ENCODE measurements at places on chromosomes 7 and 10.

GRCh38 chr7:28773423-28774145 lies 184.5 kb downstream of the TRIL start:
- DNase-seq, result no peak

- no peak for DNase-seq
Measured at GRCh38 chr7:159047536-159047935, 97.1 kb downstream of the VIPR2 start.

DNA sequence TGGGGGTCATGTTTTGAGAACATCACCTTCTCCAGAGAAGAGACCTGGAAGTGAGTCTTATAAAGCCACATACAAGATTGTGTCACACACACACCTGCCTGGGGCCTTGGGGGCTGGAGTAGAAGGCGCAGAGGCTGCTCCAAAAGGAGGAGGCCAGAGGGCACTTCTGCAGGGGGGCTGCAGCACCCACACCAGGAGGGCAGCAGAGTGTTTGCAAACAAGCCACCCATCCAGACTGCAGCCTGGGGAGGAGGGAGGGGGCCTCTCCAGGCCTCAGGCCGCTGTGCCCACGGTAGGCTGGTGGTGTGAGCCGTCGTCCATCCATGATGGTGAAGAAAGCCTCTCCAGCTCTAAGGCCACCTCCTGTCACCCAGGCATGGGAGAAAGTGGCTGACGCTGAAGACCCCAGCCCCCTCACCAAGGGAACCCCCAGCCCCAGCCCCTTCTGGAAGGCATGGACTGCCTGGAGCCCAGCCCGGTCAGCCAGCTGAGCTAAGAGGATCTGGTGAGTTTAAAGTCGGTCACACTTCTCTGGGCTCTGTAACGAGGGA lies 77.5 kb downstream of the FOXL3 start:
- DNase-seq, result no peak

DNA sequence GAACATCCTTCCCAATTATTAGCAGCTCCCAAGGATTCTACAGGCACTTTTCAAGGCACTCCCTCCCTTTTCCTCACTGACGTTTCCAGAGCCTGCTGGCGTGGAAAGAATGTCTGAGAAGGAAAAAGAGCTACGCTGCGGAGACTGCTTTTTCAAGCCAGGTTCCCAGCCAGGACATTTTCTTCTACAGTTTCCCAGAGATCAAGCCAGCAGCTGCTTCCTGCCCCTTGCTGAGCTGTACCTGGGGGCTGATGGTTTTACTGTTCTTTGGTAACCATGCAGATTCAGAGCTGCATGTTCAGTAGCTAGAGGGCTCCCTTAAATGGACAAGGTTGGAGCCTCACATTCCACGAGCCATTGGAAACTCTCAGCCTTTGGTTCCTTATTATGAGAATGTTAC lies 133.4 kb downstream of the EVX1 start:
- no peak for DNase-seq

- DNase-seq, result no peak
Measured at GRCh38 chr10:60975716-60976115, 31.7 kb upstream of the RHOBTB1 start.

GRCh38 chr10:127922675-127923366 lies 15.9 kb downstream of the PTPRE start:
- DNase-seq, result peak; percentile 28

DNA sequence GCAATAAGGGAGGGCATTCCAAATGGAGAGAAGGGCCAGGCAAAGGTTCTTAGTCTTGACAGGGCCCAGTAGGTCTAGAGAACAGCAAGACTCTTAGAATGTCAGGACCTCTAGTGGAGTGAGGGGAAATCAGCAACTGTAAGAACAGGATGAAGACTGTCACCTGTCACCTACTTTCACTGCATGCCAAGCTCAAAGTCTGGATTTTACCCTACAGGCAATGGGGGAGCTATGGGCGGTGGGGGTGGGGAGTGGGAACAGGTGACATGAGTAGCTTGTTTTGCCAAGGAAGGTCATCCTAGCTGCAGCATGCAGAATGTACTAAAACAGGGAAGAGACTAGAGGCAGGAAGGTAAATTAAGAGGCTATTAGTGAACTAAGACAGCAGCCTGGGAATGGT lies 18.3 kb downstream of the GOT1 start:
- no peak for DNase-seq

DNA sequence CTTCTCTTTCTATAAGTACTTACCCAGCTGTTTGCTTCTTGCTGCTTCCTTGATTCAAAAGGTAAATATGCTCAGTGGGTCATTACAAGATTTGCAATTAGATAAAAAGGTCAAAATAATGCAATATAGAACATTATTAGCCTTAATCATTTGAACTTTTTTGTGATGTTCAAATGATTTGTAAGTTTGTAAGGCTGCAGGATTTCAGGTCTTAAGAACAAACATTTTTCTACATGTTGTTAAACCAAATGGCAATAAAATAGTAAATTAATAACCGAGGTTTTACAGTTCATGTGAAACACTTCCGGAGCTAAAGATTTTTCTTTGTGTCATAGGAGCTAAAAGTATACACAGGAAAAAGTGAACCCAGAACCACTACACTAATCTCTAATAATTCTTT lies 16.2 kb upstream of the SCIN start:
- DNase-seq, result no peak

DNA sequence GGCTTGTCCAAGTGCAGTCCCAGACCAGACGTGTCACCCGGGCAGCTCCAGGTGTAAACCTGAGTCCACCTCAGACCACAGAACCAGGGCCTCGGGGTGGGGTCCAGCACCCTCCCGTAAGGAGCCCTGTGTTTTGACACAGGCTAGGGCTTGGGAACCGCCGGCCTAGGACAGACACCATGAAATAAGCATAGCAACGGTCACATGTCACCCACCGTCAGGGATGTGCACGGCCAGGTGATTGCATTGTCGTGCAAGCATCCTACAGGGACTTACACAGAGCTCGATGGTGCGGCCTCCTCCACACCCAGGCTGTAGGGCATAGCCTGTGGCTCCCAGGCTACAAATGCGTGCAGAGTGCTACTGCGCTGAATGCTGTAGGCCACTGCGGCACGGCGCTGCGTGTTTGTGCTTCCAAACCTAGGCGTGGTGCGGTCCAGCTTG lies 10.6 kb downstream of the ZFAND2A start:
- no peak for DNase-seq

- DNase-seq, result no peak
Measured at GRCh38 chr7:130112093-130112492, 41.8 kb downstream of the KLHDC10 start.

DNA sequence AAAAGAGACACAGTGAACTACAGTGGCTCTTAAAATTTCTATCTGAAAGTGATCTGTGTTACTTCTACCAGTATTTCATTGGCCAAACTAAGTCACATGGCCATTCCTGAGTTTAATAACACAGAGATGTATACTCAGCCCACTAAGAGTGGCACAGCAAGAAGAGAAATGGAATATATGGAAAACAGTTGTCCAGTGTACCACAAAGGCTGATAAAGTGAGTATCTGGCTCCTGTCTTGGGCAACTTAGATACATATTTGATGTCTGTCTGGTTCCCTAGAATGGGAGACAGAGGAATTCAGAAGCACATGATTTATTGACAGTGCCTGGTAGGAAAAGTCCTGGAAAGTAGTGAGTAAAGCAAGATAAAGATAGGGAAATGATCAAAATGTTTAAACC lies 10.1 kb upstream of the PON1 start:
- DNase-seq, result no peak

DNA sequence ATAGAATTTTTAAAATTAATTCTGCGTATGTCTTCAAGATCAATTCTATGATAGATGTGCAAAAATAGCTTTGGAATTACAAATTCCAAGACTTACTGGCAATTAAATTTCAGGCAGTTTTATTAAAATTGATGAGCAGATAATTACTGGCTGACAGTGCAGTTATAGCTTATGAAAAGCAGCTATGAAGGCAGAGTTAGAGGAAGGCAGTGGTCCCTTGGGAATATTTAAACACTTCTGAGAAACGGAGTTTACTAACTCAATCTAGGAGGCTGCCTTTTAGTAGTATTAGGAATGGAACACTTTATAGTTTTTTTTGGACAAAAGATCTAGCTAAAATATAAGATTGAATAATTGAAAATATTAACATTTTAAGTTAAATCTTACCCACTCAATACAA lies 70.8 kb downstream of the CFTR start:
- DNase-seq, result no peak

- DNase-seq, result no peak
Measured at GRCh38 chr7:64990936-64991335, at the start of gene ZNF117. ZNF117 (minus strand) TSS chr7:64991036.

DNA sequence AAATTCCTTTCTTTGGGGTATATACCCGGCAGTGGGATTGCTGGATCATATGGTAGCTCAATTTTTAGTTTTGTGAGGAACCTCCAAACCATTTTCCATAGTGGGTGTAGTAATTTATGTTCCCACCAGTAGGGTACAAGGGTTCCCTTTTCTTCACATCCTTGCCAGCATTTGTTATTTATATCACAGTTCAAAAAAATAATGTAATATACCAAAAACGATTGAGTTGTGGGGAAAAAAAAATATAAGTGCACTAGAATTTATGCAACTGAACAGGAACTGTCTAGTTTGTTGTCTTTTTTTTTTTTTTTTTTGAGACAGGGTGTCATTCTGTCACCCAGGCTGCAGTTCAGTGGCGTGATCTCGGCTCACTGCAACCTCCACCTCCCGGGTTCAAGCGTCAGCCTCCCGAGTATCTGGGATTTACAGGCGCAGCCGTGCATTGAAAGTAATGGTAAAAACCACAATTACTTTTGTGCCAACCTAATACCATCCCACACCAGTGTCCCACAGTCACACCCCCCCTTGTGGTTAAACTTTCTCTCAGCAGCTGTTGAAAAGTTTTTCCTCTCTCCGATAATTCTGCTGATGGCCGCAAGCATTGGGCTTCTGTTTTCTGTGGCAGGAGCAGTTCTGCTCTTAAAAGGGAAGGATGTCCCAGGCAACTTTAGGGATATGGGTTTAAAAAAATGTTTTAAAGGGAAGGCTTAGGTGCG lies 6.8 kb upstream of the LAT2 start:
- DNase-seq, result no peak

- no peak for DNase-seq
Measured at GRCh38 chr10:112373912-112374338, at the start of gene ACSL5. ACSL5 (plus strand) TSS chr10:112374116; CDS start chr10:112394947, 20,831 bp downstream.

DNA sequence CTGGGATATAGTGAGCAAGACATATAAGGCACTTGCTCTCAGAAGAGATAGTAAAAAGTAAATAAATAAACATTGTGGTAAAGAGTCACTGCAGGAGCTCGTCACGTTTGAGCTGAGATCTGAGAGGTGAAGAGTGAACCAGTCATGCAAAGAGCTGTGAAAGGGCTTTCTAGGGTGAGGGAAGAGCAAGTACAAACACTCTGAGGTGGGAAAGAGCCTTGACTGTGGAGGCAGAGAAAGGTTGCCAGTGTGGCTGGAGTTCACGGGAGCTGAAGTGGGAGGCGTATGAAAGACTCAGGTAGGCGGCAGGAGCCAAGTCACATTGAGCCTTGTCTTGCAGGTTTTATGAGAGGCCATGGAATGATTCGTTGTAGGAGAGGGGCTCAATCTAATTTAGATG lies 141.0 kb downstream of the C1GALT1 start:
- no peak for DNase-seq

GRCh38 chr7:17530741-17531421 lies 232.4 kb downstream of the AHR start:
- DNase-seq, result no peak

DNA sequence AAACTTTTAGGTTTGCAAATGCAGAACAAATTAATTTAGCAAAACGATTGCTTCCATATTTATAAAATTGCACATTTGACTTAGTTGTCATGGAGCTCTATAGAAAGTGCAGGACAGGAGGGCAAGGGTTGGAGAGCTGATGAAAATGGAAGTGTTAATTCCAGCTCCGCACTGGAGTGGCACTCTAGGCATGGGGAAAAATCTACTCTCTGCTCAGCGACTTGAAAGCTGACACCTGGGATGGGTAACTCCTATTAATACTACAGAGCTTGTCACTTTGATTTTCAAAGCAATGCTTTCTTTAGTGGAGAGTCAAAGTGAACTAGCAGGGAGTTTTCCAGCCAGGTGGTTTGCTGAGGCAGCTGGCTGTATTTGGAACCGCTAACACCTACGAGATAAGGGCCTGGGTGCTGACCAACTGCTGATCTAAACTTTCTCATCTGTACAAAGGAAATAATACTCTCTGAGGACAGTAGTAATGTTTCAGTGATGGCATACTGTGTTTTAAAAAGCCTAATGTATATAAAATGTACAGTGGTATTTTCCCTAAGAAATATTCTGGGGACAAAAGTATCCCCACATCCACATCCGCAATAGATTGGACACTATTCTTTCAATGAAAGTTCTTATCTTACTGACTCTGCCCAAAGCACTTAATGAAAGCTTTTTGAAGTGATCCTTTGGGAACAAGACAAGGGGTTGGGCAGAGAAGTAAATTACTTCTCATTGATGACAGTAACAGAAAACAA lies 444.3 kb downstream of the GPAM start:
- no peak for DNase-seq

- no peak for DNase-seq
Measured at GRCh38 chr7:159138508-159138907, 6.2 kb downstream of the VIPR2 start.

GRCh38 chr10:26046073-26046700 lies 112.2 kb downstream of the MYO3A start:
- DNase-seq, result no peak

DNA sequence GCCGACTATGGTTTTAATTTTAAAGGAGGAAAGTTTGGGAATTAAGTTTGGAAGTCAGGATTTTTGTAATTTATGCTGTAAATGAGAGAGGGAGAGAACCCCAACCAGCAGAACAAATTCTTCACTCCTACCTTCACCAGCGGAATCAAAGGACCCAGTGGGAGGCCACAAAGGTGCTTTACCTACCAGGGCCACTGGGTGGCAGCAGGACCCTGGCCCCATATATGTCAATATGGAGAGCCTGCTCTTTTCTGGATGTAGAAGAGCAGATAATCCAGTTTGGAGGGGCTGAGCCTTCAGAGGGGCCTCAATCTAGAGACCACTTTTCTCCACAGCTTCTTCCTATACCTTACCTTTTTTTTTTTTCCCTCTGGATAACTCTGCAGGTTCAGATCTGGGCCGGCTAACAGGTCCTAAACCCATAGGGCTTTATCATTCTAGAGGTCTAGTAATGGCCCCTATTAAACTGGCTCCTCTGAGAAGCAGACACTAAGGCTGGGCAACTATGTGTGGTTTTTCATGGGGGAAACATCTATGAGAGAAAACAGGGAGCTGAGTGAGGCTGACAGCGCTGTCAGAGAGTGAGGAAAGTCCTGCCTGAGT lies 8.5 kb upstream of the SCD start:
- peak; percentile 76 for DNase-seq

GRCh38 chr10:127854769-127855590 lies 37.8 kb downstream of the CLRN3 start:
- no peak for DNase-seq

GRCh38 chr10:13930120-13930519 lies 343.4 kb downstream of the PRPF18 start:
- DNase-seq, result no peak

- DNase-seq, result no peak
Measured at GRCh38 chr10:78328592-78329404, 295.1 kb downstream of the RPS24 start.

Data from anterior cingulate cortex (tissue), 58 donors.